Stimulated activated naive CD8-positive, alpha-beta T cell treated with anti-CD3 and anti-CD28 coated beads, Interleukin-15, amount 100 ng/mL, for 72 hours (primary cell): ENCODE measurements at places on chromosomes 5 and 9.
A peak's percentile ranks its signal among the peaks of the same experiment; 100 is the strongest.

DNA sequence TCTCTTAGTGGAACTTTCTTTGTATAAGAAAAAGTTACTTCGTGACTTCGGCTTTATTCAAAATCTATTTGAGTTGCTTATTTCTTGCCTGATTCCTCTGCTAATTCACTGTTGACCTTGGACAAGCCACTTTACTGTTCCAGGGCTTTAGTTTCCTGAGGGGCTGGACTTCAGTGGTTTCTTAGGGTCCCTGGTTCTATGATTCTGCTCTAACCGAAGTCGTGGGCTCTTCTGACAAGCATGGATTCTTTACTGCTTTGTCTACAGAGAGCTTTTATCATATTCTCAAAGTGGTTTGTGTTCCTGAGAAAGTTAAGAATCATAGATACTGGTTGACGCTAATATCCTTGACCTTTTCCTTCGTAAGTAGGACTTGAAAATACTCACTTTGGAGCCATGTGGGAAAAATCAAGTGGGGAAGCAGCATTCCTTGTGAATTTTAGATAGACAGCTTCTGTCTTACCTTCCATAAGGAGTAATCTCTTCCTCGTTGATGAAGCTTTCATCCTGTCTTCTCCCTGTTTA is 21.1 kb downstream of the EXOSC2 start:
- no peak for DNase-seq

- DNase-seq = no peak
Observed at GRCh38 chr5:39266442-39266841, 47.1 kb upstream of the FYB1 start.

DNA sequence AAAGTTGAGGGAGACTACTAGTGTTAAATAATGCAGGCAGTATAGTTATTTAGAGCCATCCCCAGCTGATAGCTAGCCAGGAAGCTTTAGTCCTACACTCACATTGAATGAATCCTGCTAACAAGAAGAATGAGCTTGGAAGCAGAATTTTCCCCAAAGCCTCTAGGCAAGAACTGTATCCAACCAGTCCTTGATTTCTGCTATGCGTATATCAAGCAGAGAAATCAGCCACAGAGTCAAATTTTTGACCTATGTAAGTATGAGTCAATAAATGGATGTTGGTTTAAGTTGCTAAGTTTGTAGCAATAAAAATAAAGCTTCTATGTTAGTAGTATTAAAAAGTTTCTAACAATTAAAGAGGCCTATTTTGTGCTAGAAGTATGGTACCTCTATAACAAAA is 672.1 kb upstream of the CHD1 start:
- no peak for DNase-seq

GRCh38 chr5:177447066-177447610 is 524 bp downstream of the PRR7 start:
- peak; percentile 57 for DNase-seq

DNA sequence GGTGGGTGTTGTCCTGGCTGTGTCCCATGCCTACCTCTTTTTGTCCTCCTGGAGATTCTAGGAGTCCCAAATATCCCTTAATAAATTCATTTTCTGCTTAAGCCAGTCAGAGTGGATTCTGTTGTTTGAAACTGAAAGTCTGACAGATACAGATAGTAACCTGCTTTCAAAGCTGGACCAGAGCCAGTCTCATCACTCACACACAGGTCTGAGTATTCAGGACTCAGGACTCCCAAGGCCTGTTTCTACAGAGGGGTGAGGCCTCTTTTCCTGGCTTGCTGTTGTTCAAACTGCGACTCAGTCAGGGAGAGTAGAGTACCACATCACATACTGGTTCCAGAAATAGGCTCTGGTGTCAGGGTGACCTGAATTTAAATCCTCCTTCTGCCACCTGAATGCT is 190.1 kb downstream of the PAX5 start:
- no peak for DNase-seq
